ENCODE measurements at places on chromosomes 11 and 22.

DNA sequence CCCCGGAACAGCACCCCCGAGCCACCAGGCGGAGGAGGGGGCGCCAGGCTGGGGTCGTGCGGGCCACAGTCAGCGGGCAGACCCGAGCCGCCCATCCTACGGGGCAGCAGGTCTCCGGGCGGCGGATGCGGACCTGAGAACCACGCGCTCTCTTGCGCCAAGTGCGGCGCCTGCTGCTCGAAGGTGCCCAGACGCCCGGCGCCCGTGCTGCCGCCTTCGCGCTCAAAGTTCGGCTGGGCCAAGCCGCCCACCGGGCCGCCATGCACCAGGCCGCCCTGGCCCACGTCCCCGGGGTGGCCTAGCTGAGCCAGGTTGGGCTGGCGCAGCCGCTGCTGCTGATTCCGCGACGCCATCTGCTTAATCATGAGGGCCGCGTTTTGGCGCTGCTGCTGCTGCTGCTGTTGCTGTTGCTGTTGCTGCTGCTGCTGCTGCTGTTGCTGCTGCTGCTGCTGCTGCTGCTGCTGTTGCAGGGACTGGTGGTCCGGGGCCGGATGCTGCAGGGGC is 3.0 kb downstream of the MN1 start:
- DNase-seq: no peak

DNA sequence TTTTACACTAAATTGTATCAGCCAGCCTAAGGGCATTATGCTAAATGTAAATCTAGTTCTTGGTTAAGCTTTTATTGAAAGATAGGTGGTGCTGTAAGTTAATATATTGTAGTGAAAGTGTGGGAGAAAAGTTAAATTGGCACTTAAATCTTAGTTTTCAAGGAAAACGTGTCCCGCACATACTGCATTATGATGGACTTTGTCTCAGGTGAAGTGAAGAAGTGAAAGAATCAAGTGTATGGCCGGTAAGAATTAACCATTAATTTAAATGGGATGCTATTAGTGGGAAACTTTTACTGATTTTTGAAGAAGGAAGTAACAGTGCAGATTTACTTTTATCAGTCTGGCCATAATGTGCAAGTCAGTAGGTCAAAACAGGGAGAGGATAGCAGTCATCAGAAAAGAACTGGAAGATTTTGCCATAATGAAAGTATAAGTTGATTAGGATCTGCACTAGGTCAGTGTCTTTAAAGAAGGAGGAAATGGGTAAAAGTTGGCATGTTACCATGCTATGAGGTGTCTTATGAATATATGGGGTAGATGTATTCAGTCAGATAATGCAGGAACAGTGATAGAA is 81.6 kb downstream of the PDHX start:
- no peak for DNase-seq

GRCh38 chr11:73944901-73945300 is 5.9 kb upstream of the DNAJB13 start:
- no peak for DNase-seq

DNA sequence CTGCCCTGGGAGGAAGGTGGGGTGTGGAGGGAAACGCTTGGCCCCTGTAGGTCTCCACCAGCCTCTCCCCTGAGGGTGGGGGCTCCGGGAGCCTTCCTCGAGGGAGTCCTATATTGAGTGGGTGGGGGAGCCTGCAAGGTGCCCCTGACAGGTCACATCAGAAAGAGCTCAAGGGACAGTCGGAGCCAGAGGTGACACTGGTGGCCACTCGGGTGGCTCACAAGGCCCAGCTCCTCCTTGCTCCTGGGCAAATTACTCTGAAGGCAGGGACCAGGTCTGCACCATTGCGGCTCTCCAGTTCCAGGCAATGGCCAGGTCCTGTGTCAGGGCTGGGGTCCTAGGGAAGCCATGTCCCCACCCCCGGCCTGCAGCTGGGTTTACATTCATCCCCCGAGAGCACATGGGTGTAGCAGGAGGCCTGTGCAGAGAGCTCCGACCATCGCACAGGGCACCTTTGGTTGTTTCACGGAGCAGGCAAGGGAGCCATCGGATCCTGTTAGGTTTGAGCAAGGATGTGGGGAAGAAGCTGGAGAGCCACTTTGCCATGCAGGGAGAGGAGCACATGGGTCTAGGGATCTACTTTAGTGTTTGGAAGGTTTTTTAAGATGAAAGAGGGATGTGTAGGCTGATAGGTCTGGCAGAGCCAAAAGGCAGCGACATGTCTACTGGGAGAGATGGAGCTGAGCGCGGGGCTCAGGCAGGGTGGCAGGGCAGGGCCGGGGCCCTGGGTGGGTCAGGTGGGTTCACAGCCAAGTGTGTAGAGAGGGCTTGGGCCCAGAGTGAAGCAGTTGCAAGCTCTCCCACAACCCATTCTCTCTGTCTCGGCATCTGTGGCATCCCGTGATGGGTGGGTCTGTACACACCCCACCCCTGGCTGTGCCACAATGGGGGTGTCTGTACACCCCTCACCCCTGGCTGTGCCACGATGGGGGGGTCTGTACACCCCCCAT is 14.8 kb downstream of the CCND1 start:
- DNase-seq: no peak

DNA sequence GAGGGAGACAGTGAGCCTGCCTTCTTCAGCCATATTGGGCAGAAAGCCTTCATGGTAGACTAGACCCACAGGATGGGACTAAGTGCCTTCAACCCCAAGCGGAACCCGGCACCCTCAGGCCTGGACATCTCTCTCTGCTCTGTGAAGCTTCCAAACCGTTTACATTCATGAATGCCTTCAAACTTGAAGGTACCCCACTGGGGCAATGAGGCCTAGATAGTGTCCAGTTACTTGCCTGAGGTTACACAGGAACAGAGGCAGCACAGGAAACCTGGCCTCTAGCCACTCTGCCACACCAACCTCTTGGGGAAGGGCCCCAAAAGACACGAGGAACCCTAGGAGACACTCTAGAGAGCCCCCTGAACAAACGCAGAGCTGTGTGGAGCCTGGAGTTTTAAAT is 14.5 kb upstream of the CYP2R1 start:
- no peak for DNase-seq

GRCh38 chr11:64720167-64720566 is 2.8 kb downstream of the NRXN2 start:
- DNase-seq: no peak

- DNase-seq: no peak
Observed at GRCh38 chr11:121122328-121122727, 21.3 kb downstream of the TECTA start.

DNA sequence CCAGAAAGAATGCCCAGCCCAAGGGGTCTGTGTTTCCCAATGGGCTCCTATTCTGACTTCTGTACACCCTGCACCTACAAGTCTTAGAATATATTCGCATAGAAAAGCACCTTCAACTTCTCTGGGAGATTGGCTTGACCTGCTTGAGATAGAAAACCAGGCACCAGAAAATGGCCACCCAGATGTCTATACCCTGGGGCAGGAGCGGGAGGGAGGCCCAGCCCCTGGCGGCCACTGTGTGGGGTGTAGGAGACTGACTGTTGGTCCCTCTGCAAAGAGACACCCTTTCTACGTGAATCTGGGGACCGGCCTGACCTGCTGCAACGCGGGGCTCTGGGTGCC is 8.5 kb downstream of the DENND6B start:
- no peak for DNase-seq

- no peak for DNase-seq
Observed at GRCh38 chr11:102831489-102832440, 11.6 kb downstream of the MMP3 start.

GRCh38 chr11:2092956-2093412 is 46.2 kb downstream of the IGF2 start:
- DNase-seq: peak; percentile 68

GRCh38 chr22:29886596-29886995 is 3.6 kb downstream of the MTMR3 start:
- no peak for DNase-seq

- DNase-seq: no peak
Observed at GRCh38 chr22:20412474-20413216, 18.7 kb downstream of the ZNF74 start.

DNA sequence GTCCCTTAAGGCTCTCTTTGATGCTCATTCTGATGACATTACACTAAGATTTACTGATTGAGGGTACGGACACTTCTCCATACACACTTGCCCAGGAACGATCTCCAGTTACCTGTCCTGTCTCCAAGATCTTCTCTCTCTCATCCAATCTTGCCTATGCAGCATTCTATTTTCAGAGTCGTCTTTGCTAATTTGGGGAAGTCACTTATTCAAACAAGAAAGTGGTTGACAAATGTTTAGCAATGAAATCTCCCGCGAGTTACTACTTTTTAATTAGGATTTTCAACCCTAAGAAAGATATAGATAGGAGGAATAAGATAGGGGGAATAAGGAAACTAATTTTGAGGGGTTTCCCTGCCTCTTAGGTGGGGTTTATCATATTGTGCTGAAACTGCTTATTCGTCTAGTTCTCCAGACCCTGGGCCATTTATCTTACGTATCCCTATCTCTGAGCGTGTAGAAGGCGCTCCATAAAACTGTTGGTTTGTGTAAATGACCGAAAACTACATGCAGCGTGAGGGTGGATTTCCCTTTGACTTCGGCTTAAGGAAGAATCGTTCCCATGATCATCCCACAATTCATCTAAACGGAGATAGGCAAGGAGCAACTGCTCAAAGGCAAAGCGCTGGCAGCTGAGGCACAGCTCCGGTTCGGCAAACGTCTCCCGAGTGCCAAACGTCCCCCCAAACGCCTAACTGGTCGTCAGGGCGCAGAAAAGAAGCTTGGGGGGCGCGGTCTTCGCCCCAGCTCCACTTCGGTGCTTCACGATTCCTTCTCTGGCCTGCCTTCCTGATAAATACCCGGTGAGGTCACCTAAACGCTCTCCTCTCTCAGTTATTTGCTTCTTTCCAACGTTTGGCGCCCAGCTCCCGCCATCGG is 804 bp downstream of the APIP start:
- DNase-seq: no peak

DNA sequence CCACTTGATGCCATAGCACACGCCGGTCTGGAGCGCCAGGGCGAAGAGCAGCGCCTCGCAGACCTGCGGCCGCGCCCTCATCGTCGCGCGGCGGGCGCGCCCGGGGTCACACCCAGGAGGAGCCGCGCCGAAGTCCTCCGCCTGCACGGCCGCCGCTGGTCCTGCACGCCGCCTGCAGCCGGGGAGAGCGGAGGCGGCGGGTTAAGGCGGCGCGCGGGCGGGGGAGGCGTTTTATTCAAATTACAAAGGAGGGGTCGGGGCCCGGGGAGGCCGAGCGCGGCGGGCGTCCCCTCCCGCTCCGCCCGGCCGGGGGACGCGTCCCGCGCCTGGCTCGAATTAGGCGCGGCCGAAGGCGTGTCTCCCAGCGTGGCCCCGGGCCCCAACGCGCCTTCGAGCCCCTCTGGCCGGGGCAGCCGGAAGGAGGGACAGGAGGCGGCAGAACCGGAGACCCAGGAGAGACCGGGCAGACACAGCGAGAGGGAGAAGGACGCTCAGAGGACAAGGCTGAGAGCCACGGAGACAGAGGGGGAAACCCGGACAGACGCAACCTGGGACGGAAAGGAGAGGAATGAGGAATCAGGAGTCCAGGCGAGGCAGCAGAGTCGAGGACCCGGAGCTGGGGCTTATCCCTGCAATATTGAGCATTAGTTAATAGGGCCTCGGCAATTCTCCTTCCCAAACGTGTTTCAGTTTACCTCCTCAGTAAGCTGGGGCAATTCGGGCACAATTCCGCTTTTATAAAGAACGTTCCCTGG is at the start of gene WNT11:
WNT11 (minus strand) TSS at position 176 of the 755 bp plus-strand sequence; CDS start at position 81, 95 bp downstream.
- DNase-seq: peak; percentile 30

GRCh38 chr11:12539572-12539971 is 134.6 kb upstream of the TEAD1 start:
- no peak for DNase-seq

GRCh38 chr11:131530407-131530806 is 160.0 kb downstream of the NTM start:
- no peak for DNase-seq

GRCh38 chr11:83051760-83052671 is 19.7 kb downstream of the RAB30 start:
- peak; percentile 44 for DNase-seq

GRCh38 chr11:94788396-94788795 is 20.2 kb downstream of the AMOTL1 start:
- DNase-seq: no peak

DNA sequence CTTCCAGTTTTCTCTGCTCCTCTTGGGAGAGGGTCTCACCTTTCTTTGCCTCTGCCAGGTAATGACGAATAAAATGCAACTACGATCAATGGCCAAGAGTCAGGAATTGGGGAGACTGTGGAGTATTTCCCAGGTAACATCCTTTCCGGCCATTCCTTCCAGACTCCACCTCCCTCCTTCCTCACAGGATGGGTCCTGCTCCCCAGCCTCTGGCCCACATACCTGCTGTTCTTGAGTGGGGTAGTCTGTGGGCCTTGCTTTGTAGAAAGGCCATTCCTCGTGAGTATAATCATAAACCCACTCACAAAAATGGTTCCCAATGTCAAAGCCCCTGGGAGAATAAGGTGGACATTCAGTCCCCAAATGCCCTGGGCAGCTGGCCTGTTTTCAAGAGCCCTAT is 1.5 kb upstream of the CPT1B start:
- DNase-seq: no peak

DNA sequence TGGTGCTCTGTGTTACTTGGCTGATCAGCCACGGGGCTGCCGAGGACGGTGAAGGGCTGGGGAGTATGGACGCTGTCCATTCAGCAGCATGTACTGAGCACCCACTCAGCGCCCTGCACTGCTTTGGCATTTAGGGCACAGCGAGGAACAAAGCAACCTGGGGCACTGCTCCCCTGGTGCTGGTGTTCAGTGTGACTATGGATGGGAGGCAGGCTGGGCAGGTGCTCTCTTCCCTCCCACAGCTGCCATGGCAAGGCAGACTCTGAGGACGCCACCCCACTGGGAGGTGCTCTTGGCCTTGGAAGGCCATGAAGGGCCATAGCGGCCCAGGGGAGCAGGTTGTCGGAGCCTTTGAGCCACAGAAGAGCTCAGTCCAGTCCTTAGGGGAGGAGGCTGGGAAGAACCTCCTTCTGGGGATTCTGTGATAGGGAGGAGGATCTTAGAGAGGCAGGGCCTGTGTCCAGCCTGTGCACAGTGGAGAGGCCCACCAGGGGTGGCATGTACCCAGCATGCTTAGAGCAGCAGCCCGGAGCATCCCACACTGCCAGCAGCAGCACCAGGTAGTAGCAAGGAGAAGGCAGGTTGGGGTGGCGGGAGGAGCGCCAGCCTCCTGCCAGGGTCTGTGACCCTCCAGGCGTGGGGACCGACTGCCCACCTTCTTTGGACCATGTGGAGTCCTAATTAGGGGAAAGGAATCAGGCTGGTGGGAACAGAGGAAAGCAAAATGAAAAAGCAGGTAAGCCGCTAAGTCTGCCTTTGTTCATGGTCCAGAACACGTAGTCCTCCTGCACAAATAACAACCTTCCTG is 141.8 kb downstream of the MPPED1 start:
- DNase-seq: no peak

Measured in DMS79 (cell line).